Mesothelial cell of epicardium (in vitro differentiated cells): ENCODE measurements at places on chromosomes 16 and 17. TPM values are rescaled to one million over a fixed set of nuclear protein-coding genes. Genes with fewer than 3 reads are reported as not detected.

DNA sequence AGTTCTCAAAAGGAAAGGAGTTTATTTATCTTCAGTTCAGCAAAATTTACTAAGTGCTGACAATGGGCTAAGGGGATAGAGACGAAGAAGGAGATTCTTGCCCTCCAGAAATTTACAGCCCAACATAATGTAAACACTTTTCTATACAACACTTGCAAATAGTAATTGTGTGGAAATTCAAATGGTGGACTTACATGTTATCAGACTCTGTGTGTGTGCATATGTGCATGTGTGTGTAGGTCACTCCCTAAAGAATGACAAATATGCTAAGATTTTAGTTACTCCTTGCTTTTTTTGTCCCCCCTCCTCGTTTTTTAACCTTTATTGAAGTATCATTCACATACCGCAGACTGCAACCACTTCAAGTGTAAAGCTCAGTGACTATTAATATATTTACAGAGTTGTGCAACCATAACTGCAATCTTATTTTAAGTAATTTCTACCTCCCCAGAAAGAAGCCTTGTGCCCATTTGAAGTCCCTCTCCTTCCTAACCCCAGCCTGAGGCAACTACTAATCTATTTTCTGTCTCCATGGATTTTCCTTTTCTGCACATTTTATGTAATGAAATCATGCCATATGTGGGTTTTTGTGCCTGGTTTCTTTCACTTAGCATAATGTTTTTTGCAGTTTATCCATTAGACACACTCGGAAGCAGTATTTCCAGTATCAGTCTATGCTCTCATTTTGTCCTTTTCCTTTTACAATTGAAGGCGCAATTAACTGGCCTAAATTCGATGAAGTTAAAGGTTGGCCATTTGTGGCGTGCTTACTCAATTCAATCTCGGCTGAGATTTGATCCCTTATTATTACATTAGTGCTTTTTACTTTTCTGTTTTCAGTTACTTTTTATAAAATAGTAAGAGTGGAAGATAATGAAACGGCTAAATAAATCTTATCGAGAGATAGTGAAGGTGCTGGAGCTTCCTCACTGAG lies 318.4 kb downstream of the HAPSTR1 start:
- no peaks in the 10 kb centered on the region for H3K36me3 ChIP-seq
- H3K27ac ChIP-seq, result no peak overlapping the region
- DNase-seq, result no peak
- no peak overlapping the region for H3K4me3 ChIP-seq
- H3K4me1 ChIP-seq, result peaks cover 12% of the 10 kb centered on the region

DNA sequence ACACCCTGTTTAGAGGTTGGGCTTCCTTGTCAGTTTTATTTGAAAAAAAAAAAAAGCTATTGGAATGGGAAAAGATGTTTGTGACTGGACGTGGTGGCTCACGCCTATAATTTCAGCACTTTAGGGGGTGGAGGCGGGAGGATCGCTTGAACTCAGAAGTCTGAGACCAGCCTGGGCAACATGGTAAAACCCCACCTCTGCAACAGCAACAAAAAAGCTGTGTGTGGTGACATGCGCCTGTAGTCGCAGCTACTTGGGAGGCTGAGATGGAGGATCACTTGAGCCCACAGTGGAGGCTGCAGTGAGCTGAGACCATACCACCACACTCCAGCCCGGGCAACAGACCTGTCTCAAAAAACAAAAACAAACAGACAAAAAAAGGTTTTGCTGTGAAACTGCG lies 66.1 kb upstream of the SIAH1 start:
- H3K27ac ChIP-seq, result no peak overlapping the region
- H3K4me3 ChIP-seq, result no peak overlapping the region
- H3K36me3 ChIP-seq, result no peaks in the 10 kb centered on the region
- no peaks in the 10 kb centered on the region for H3K4me1 ChIP-seq
- H3K27me3 ChIP-seq, result peaks cover 7% of the 10 kb centered on the region

- peaks cover 13% of the 10 kb centered on the region for H3K36me3 ChIP-seq
- no peaks in the 10 kb centered on the region for H3K27me3 ChIP-seq
- peak overlapping the region; percentile 89 for H3K27ac ChIP-seq
- no peak overlapping the region for H3K4me3 ChIP-seq
- no peak for DNase-seq
These were observed 54.8 kb downstream of the NFAT5 start for GRCh38 chr16:69620573-69620972.

UTS2R gene
- 6.1 to 7.6 TPM (median 6.5 TPM) in 3 replicates for total RNA-seq

KIF18B gene
- total RNA-seq, result 19.0 to 20.2 TPM (median 19.2 TPM) in 3 replicates

DNA sequence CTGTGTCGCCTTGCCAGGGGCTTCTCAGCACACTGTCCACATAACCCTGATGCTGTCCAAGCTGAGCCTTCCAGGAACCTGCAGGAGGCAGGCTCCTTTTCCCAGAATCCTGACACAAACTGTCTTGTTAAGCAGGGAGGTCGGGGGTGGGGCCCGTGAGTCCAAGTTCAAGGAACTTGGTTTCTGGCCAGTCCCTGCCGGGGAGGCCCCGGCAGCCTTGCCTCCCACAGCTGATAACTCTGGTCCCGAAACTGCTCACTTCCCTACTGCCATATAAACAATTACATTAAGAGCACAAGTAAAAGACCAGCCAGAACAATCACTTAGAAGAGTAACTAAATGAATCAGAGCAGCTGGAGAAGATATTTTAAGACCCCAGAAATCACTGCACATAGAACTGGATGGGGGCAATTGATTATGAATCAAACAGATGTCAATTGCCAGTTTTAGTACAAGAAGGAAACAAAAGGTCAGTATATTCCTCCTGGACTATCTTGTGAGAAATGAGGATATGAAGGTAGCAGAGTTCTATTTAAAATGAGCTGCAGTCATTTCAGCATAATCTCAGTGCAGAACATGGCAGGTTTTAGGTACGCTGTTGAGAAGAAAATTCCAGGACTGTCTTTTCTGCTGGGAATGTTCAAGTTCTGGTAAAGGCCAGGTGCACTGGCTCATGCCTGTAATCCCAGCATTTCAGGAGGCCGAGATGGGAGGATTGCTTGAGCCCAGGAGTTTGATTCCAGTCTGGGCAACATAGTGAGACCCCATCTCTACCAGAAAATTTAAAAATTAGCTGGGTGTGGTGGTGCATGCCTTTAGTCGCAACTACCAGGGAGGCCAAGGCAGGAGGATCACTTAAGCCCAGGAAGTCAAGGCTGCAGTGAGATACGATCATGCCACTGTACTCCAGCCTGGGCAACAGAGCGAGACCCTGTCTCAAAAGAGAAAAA lies 169.8 kb downstream of the PITPNC1 start:
- H3K27me3 ChIP-seq, result no peaks in the 10 kb centered on the region
- H3K36me3 ChIP-seq, result no peaks in the 10 kb centered on the region
- H3K4me3 ChIP-seq, result no peak overlapping the region
- H3K27ac ChIP-seq, result peak overlapping the region; percentile 54
- H3K4me1 ChIP-seq, result peaks cover 16% of the 10 kb centered on the region

SLC38A8 gene
- total RNA-seq, result not detected in 3 replicates

DNA sequence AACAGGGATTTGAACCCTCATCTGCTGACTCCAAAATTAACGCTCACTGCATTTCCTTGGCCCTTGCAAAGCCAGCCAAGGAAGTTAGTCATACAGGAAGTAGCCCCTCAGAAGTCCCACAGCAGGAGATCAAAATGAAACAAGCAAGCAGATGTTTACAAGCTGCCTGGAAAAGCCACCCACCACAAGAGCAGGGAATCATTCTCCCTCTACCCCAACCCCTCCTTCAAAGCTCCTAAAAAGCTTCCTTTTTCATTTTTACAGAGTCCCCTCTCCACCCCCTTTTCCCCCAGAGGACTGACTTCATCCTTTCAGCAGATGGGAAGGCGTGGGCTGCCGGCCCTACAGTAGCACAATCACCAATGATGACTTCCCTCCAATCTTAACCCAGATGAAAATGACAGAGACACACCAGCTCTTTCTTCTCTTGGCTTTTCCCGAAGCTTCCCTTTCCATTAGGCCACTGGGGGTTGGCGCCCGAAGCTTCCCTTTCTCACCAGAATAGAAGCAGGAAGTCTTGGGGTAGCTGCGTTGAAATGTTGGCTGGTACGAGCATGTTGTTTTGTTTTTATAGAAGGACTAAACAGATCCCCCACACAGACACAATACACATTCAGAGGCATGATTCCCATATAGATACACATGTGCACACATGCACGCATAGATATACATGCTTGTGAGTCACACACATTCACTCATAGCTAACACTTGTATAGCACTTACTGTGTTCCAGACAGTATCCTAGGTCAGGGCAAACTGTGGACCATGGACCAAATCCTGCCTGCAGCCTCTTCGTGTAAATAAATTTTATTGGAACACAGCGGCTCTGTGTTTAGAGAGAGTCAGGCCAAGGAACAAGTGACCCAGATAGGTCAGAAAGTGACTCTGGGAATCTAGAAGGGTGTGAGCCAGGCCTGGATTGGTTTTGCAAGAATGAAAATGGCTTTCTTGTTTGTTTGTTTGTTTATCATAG lies 17.4 kb downstream of the ITPRIPL2 start:
- H3K4me1 ChIP-seq, result peaks cover 21% of the 10 kb centered on the region
- no peak overlapping the region for H3K4me3 ChIP-seq
- DNase-seq, result no peak
- peak overlapping the region; percentile 74 for H3K27ac ChIP-seq
- H3K36me3 ChIP-seq, result peaks cover 5% of the 10 kb centered on the region
- H3K27me3 ChIP-seq, result no peaks in the 10 kb centered on the region

PRKAR1A gene
- 268 to 276 TPM (median 268 TPM) in 3 replicates for total RNA-seq

DNAH9 gene
- total RNA-seq, result 0.35 to 0.96 TPM (median 0.47 TPM) in 3 replicates

GRCh38 chr16:30844671-30845449 lies 49.0 kb downstream of the BCL7C start:
- no peak overlapping the region for H3K4me3 ChIP-seq
- peaks cover 9% of the 10 kb centered on the region for H3K36me3 ChIP-seq
- no peaks in the 10 kb centered on the region for H3K27me3 ChIP-seq
- H3K27ac ChIP-seq, result peak overlapping the region; percentile 49

DNA sequence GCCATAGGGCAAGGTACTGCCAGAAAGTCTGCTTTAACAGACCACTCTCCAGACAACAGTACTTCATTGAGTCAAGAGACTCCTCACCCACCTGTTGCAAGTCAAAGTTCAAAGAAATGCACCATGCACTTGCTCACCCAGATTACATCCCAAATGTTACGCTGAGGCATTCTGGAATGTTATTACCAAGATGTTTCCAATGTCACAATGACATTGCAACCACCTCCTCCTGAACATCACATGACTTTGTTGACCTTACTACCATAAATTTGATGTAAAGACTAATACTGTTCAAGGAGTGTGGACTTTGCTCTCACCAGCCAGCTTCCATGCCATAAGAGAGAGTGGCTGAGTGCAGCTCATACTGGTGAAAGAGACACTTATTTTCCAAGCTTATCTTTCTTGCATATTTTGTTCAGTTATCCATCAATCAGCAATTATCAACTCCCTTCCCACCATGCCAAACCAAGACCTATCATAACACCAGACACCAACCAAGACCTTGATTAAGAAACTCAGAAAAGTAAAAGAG lies 58.5 kb upstream of the BCAR1 start:
- H3K27ac ChIP-seq, result no peak overlapping the region
- no peaks in the 10 kb centered on the region for H3K27me3 ChIP-seq
- peaks cover 31% of the 10 kb centered on the region for H3K4me1 ChIP-seq
- H3K4me3 ChIP-seq, result no peak overlapping the region
- H3K36me3 ChIP-seq, result peaks cover 6% of the 10 kb centered on the region

- H3K27me3 ChIP-seq, result peaks cover 100% of the 10 kb centered on the region
- no peak for DNase-seq
- H3K4me1 ChIP-seq, result peaks cover 6% of the 10 kb centered on the region
- H3K4me3 ChIP-seq, result peak overlapping the region; percentile 20
- H3K27ac ChIP-seq, result no peak overlapping the region
These were observed 4.8 kb downstream of the MT1A start for GRCh38 chr16:56643080-56643778.
